NCI-H2171 (cell line): ENCODE measurements at places on chromosomes 7 and 10.

DNA sequence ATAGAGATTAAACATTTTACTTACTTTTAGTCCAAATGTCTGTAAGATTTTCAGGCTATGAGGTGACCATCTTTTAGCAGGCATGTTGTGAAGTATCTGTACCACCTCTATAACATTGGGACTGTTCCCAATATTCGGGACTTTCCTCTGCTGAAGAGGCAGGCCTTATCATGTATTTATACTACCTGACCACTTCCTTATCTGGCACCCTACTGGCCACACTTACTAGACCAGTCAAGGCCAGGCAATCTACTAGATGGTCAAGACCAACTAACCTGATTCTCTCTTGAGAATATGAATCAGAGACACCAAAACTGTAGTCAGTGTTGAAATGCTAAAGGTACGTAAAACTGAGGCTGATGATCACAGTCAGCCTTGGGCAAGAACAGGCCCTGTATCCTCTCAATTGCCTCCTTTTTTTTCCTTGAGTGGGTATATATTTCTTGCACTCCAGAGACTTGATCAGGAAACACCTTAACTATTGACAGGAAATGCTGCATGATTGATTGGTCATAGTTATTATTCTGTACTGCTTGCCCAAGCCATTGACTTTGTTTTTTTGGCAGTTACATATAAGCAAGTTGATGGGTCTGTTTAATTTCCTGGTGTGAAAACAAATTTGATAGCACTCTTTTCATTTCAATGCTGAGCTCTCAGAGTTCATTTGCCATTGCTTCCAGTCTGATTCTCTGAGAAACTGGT is 5.2 kb upstream of the PRKAR2B start:
- no peak for DNase-seq

- no peak for DNase-seq
Observed at GRCh38 chr10:122682522-122682921, 17.1 kb downstream of the C10orf120 start.

DNA sequence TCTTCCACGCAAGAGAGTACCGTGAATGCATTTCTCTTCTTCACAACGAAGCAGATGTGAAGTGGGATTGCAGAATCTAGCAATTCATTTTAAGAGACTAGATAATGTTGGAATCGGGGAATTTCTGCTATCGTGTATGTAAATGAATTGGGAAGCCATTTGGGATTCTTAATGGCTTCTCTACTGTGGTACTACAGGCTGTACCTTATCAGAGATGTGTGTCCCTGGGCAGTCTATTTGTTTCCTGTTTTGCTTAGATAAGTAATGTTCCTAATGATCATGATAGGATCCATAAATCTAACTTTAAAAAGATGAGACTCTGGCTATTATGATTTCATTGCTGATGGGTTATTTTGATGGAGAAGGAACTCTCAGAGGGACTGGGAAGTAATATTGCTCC is 320.6 kb downstream of the REEP3 start:
- DNase-seq: no peak

DNA sequence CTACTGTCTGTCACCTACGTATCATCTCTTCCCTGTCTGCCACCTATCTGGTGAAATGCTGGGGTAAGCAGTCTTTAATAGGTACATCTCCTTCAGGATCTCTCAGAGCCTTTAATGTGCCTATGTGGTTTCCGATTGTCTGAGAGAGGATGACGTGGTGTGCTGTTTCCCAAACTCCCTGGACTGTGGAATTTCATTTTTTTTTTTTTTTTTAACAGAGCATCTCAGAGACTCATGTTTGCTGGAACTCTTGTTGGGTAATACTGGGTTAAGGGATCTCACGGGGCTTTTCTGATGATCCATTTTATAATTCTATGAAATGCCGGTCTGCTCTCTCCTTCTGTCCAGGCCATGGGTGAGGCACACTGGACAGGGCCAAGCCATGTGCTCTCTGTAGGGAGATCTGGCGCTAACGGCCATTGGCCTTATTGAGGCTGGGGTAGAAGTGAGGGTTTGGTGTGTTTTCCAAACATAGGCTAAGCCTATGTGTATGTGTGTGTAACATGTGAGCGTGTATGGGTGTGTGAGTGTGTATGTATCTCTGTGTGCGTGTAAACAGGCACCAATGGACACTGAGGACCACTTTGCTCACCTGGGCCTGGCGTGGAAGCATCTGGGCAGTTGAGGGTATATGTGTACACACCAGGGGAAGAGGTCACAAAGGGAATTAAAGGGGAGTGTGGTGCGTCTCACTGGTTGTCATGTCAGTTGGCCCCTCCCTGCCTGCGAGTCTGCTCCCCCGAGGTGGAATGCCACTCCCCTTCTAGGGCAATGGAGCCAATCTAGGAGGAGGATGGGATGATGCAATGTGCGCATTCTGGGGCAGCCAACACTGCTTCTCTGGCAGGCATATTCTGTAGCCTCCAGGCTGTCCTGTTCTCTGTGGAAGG is 7.8 kb downstream of the ADRA2A start:
- no peak for DNase-seq

GRCh38 chr7:137235434-137235833 is 108.1 kb downstream of the PTN start:
- DNase-seq: no peak

- no peak for DNase-seq
Observed at GRCh38 chr7:50226669-50227068, 77.8 kb upstream of the IKZF1 start.

DNA sequence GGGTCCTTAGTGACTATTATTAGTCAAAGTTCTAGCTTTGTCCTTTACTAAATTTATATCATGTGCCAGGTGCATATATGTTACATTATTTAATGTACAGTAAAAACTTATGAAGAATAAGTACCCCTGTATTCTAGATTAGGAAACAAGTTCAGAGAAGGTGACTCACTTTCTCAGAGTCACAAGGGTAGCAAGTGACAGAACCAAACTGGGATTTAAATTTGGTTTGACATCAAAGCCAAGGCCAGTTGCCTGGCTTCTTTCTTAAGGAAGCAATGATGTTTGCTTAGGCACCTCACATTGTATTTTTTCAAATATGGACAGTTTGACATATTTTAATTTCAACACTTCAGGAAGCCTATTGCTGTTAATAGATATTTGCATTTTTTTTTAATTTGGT is 2.5 kb downstream of the LSM8 start:
- DNase-seq: no peak

- no peak for DNase-seq
Observed at GRCh38 chr10:95742485-95742884, 13.5 kb upstream of the ENTPD1 start.

DNA sequence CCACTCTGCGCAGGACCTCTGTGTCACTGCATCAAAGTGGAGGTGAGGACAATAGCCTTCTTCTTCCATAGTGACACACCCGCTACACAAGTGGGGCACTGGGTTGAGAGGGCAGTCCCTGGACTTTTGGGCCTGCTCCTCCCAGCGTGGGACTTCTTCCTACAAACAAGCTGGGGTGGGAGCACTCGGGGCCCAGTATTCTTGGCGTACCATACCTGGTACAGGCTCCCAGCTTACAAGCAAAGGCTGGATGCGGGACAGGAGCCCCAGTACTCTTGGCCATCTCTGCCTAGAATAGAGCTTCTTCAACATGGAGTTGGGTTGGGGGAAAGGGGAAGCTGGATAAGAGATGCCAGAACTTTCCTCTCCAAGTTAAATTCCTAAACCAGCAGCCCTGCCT is 426.8 kb upstream of the FOXK1 start:
- no peak for DNase-seq
